ENCODE measurements at places on chromosomes 12 and 14.
A peak's percentile ranks its signal among the peaks of the same experiment; 100 is the strongest.

DNA sequence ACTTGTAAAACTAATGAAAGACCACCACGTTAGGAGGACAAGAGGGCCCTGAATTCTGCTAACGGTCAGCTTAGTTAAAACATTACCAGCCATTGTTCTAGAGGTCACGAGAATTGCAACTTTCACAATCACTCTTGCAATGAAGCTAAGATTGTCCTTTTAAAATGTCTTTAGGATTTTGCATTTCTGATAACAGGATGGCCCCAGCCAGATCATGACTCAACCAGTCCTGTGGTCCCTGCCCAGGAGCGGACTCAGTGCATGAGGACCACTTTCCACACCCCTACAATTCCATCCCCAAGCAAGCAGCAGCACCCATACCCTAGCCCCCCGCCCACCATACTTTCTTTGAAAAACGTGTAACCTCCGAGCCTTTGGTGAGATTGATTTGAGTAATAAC is 28.7 kb downstream of the HSP90AA1 start:
- DNase-seq: no peak

GRCh38 chr12:55982319-55982936 is 8.6 kb downstream of the RAB5B start:
- DNase-seq: no peak

- peak; percentile 13 for DNase-seq
Measured at GRCh38 chr12:94621662-94622359, 28.5 kb downstream of the TMCC3 start.

GRCh38 chr12:74896186-74896585 is 313.5 kb downstream of the KCNC2 start:
- DNase-seq: no peak

GRCh38 chr14:28758253-28758884 is 8.2 kb upstream of the FOXG1 start:
- DNase-seq: no peak

Data from stimulated activated CD4-positive, alpha-beta T cell treated with anti-CD3 and anti-CD28 coated beads, Interleukin-2, amount 100 ng/mL, for 4 hours (primary cell).